ENCODE measurements at places on chromosomes 4 and X. TPM values are rescaled to one million over a fixed set of nuclear protein-coding genes. Genes with fewer than 3 reads are reported as not detected.

The MFAP3L gene
- 9.6 TPM for total RNA-seq

The CTAG1B gene
- total RNA-seq: not detected

The BRCC3 gene
- 16.7 TPM for total RNA-seq

The AMOT gene
- total RNA-seq: 14.7 TPM

The SSX2B gene
- not detected for total RNA-seq

The CENPVL1 gene
- total RNA-seq: not detected

The F8A2 gene
- total RNA-seq: not detected

The GAGE12F gene
- total RNA-seq: not detected

The OTOP1 gene
- not detected for total RNA-seq

The GPR78 gene
- total RNA-seq: 0.23 TPM

DNA sequence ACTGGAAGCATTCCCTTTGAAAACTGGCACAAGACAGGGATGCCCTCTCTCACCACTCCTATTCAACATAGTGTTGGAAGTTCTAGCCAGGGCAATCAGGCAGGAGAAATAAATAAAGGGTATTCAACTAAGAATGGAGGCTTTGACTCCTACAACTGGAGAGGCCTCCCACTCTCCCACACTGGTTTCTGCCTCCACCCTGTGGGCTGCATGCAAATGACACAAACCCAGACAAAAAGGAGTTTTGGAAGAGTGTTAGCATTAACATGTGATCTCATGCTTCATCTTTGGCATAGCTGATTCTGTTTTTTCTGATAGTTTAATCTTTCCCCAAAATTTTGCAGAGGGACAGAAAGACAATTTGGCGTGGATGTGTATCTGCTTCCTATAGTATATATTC lies 80.8 kb upstream of the IQCM start:
- H3K4me1 ChIP-seq: no peaks in the 10 kb centered on the region
- H3K27ac ChIP-seq: no peak overlapping the region
- no peak for DNase-seq

DNA sequence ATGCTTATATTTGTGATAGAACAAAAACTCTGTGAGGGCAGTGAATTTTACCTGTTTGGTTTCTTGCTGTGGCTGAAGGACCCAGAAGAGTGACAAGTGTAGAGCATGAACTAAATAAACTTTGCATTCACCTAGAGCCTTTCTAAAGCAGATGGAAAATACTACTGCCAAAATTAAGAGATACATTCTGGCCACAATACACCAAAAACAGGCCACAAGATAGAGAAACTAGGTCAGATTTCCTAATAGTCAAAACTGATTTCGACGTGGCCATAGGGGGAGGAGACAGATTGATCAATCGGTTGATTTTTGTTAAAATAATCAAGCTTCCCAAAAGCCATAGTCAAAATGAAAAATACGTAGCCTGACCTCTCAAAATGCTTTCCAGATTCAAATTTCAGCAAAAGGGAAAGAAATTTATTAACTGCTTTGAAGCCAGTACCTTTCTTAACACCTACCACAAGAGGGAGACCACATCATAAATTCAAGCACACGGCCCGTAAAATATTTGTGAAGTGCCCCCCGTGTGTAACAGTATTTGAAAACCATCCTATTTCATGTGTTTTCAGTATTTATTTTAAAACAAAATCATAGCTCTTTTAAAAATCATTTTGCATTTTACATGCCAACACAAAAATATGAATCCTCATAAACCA lies 132.4 kb downstream of the CORIN start:
- H3K36me3 ChIP-seq: no peaks in the 10 kb centered on the region
- no peaks in the 10 kb centered on the region for H3K27me3 ChIP-seq
- peak overlapping the region; percentile 74 for H3K27ac ChIP-seq
- no peak for DNase-seq

- H3K27ac ChIP-seq: no peak overlapping the region
- H3K4me1 ChIP-seq: no peaks in the 10 kb centered on the region
- DNase-seq: no peak
- H3K4me3 ChIP-seq: no peak overlapping the region
- no peaks in the 10 kb centered on the region for H3K36me3 ChIP-seq
- H3K27me3 ChIP-seq: no peaks in the 10 kb centered on the region
These were observed 4.1 kb upstream of the HSD17B10 start for GRCh38 chrX:53438174-53438831.

- no peaks in the 10 kb centered on the region for H3K4me1 ChIP-seq
- H3K27me3 ChIP-seq: no peaks in the 10 kb centered on the region
- H3K36me3 ChIP-seq: no peaks in the 10 kb centered on the region
- H3K4me3 ChIP-seq: no peak overlapping the region
- H3K27ac ChIP-seq: no peak overlapping the region
- no peak for DNase-seq
These were observed 229.1 kb downstream of the DCTD start for GRCh38 chr4:182688081-182688480.

DNA sequence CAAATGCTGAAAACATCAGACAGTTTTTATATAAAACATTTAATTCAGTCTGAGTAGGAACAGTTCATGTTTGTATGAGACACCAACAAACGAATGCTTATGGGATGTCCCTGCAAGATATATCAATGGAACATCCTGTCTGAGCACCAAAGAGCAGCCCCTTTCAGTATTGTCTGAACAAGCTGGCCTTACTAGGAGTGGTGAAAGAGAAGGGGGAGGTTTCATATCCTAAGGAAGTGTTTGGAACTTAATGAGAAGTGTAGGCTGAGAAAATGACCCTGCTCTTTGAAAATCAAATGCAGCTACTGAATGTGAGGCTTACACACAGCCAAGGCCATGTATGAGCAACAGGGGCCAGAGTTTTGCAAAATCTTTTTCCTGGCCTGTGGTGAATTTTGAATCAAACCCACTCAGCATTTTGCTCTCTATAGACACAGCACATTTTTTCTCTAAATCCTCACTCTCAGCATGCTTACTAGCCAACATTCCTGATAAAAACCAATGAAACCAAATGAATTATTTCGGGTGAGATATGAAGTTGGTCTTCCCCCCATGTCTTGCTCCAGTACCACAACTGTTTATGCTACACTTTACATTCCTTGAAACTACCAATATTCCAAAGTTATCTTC lies 119.4 kb downstream of the LUZP4 start:
- no peak overlapping the region for H3K4me3 ChIP-seq
- no peak for DNase-seq
- H3K4me1 ChIP-seq: no peaks in the 10 kb centered on the region
- no peaks in the 10 kb centered on the region for H3K27me3 ChIP-seq

DNA sequence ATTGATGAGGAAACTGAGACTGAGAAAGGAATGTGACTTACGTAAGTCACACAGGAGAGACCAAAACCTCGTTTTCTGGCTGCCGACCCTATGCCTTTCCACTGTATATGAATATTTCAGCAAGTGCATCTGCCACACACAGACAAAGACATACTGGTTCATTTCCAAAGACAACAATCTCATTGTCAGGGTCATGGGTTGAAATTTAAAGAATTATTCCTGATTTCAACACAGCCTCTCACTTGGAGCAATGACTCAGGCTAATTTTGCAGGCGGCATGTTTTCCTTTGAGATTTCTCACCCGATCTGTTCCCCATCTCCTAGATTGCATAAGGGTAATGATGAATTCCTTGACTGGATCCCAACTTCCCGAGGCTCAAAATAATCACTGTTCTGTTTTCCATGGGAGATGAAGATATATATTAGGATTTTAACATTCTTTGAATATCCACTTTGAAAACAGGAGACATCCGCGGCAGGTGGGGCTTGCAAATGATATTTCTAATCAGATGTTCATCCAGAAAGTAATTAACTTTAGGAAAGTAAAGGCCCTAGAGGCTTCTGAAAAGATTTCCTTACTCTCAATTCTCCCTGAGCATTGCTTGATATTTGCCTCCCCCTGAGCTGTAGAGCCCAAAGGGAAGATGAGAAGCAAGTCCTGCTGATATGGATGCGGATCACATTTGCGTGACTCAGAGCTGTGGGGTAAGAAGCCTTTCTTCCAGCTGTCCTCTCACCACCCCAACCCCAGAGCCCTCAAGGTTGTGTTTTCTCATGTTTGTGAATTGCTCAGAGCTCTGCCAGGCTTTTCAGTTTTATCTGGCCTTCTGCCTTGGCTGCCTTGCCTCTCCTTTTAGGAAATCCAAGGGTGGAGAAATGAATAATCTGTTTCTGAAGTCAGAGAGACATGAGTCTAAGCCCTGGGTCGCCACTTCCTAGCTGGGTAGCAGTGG lies 361.1 kb upstream of the BOD1L1 start:
- no peak overlapping the region for H3K27ac ChIP-seq
- no peaks in the 10 kb centered on the region for H3K36me3 ChIP-seq
- H3K4me1 ChIP-seq: peaks cover 2% of the 10 kb centered on the region
- H3K4me3 ChIP-seq: no peak overlapping the region
- DNase-seq: no peak
- H3K27me3 ChIP-seq: no peaks in the 10 kb centered on the region

GRCh38 chrX:10047133-10047532 lies 80.0 kb downstream of the CLDN34 start:
- no peak overlapping the region for H3K4me3 ChIP-seq
- no peak for DNase-seq
- no peaks in the 10 kb centered on the region for H3K36me3 ChIP-seq
- peak overlapping the region; percentile 6 for H3K27ac ChIP-seq
- H3K27me3 ChIP-seq: no peaks in the 10 kb centered on the region

DNA sequence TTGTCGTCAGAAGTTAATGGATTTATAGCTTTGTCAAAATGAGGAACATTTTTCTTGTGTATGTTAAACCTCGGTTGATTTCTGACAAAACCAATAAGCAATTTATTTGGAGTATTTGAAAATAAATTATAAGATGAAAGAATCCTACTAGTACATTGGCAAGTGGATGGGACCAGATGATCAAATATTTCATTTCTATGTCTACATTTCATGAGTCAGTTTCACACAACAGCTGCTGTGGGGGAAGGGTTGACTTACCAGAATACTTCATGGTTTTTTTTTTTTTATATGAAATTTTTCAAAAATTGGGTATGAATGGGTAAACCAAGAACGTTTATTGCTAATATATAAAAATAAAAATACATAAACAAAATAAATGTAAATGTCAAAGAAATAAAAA lies 39.4 kb downstream of the RAPGEF2 start:
- no peak for DNase-seq
- H3K4me3 ChIP-seq: no peak overlapping the region
- H3K27ac ChIP-seq: no peak overlapping the region
- H3K27me3 ChIP-seq: no peaks in the 10 kb centered on the region
- H3K36me3 ChIP-seq: no peaks in the 10 kb centered on the region

DNA sequence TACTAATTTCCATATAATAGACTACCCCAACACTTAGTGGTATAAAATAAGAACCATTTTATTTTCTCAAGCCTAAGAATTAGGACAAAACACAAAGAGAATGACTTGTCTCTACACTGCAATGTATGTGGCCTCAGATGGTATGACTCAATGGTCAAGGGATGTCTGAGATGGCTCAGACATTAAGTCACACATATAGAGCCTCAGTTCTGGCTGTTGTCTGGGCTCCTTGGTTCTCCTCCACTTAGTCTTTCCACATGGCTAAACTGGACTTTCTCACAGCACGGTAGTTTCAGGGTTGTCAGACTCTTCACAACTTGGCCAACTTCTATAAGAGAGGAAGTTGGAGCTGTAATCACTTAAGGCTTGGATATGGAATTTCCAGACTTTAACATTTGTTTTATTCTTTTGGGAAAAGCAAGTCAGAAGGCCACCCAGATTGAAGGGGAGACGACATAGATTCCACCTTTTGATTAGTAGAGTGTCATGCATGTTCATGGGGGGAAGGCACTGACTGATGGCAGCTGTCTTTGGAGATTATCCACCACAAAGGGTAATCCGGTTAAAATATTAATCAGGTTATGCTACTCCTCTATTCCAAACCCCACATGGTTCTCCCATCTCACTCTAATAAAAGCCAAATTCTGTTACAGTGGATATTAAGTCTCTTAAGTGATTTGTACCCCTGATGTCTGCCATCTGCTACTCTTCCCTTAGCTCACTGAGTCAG lies 9.4 kb downstream of the IL15 start:
- no peak overlapping the region for H3K27ac ChIP-seq
- H3K27me3 ChIP-seq: no peaks in the 10 kb centered on the region
- H3K36me3 ChIP-seq: no peaks in the 10 kb centered on the region
- peaks cover 6% of the 10 kb centered on the region for H3K4me1 ChIP-seq
- no peak overlapping the region for H3K4me3 ChIP-seq

- H3K36me3 ChIP-seq: no peaks in the 10 kb centered on the region
- H3K27me3 ChIP-seq: no peaks in the 10 kb centered on the region
- DNase-seq: no peak
- H3K4me1 ChIP-seq: no peaks in the 10 kb centered on the region
These were observed 715.4 kb downstream of the GRXCR1 start for GRCh38 chr4:43607827-43608461.

DNA sequence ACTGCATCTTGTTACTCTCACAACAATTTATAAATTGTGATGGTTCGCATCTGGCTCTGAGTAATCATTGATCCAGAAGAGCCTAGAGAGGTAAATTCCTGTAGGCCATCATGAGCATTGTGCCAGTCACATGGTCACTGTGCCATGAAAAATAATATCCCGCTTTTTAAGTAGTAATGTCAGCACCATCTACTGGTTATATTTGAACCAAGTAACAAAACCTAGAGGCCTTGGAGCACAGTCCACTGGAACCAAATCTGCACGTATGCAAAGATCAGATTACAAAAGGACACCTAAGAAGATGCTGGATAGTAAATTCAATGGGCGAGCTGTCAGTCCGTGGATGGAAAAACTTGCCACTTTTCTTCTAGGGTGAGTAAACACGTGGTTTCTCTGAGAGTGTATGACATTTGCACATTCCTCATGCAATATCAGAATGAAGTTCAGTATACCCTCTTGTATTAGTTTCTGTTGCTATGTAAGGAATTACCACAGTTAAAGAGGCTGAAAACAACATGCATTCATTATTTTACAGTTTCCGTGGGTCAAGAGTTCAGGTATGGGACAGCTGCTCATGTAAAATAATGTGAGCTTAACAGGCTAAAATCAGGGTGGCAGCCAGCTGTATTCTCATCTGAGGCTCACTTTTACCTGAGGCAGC lies 26.8 kb downstream of the FAM114A1 start:
- no peak overlapping the region for H3K4me3 ChIP-seq
- no peak overlapping the region for H3K27ac ChIP-seq
- peaks cover 56% of the 10 kb centered on the region for H3K36me3 ChIP-seq
- no peaks in the 10 kb centered on the region for H3K4me1 ChIP-seq
- no peaks in the 10 kb centered on the region for H3K27me3 ChIP-seq

GRCh38 chr4:172660251-172660650 lies 508.4 kb upstream of the GALNT7 start:
- H3K27ac ChIP-seq: no peak overlapping the region
- no peaks in the 10 kb centered on the region for H3K36me3 ChIP-seq
- H3K27me3 ChIP-seq: no peaks in the 10 kb centered on the region
- no peak for DNase-seq
- no peak overlapping the region for H3K4me3 ChIP-seq

DNA sequence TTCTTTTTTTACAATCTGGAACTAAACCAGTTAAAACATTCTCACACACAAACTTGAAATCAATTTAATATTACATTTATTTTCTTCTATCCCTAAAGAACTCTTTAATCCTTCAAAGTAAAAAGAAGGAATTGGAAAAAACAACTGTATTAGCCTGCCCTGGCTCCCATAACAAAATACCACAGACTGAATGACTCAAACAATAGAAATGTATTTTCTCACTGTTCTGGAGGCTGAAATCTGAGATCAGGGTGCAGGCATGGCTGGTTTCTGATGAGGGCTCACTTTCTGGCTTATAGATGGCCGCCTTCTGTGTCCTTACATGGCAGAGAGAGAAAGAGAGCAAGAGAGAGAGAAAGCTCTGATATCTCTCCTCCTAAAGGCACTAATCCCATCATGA lies 149.4 kb downstream of the PDGFRA start:
- H3K27me3 ChIP-seq: no peaks in the 10 kb centered on the region
- H3K36me3 ChIP-seq: no peaks in the 10 kb centered on the region
- no peak for DNase-seq

- peaks cover 18% of the 10 kb centered on the region for H3K4me1 ChIP-seq
- no peak within 1 kb of the TSS for H3K27ac ChIP-seq
- peaks cover 62% of the 10 kb centered on the region for H3K27me3 ChIP-seq
- peak; percentile 86 for DNase-seq
- peak within 1 kb of the TSS; percentile 42 for H3K4me3 ChIP-seq
- H3K36me3 ChIP-seq: no peaks in the 10 kb centered on the region
These were observed at the start of gene NMU for GRCh38 chr4:55635741-55636655. NMU (minus strand) TSS chr4:55636298; CDS start chr4:55636192, 106 bp downstream.

All from upper lobe of right lung (tissue), 1 donor.